Left renal cortex interstitium (tissue), 4 donors: ENCODE measurements at places on chromosomes 2 and 18.

GRCh38 chr2:127174136-127174535 lies 46.0 kb downstream of the CYP27C1 start:
- no peak for DNase-seq

- DNase-seq = no peak
Observed at GRCh38 chr2:9373047-9373446, 50.3 kb downstream of the ITGB1BP1 start.

GRCh38 chr18:57831597-57832377 lies 28.7 kb upstream of the ATP8B1 start:
- DNase-seq = no peak

DNA sequence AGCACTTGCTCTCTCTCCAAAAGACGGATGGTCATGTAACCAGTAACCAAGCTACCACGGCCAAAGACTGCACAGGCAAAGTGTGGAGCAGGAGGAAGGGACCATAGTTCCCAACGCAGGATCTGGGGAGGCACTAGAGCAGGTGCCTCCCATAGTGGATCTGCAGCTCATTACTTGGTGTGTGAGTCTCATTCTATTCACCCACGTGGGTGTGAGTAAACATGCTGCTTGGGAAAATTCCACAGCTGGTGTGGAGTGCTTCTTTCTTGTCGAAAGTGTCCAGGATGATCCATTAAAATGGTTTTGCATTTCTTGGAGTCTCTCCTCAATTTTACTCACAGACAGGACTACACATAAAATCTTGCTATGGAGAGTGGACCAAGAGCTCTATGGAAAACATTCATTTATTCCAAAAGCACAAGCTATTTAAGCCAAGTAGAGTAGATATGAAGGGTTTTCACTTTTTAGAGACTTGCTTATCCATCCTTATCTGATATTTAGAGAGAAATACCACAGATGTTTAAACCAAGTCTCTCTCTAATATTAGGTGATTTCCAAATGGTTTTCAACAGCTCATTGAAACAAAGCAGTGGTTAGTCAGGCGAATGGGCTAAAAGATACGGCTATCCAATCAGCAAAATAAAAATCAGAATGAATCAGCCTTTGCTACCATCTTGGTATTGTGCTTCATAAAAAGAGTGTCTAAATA lies 104.3 kb upstream of the CCDC195 start:
- no peak for DNase-seq

DNA sequence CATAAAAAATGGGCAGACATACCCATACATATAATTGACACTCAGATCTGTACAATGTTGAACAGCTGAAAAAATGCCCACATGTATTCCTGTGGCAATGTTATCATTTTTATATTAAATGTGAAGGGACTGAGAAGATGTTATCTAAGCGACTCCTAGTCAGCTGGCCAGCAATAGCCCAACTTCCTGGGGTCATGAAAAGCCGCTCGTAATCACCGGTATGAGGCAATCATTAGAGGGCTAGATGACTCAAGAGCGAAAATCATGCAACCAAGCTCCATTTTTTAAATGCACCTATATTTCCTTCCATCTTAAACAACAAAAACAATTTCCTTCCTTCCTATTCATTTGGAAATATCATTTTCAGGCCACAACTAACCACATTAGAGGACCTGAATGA lies 274.6 kb upstream of the CCDC68 start:
- no peak for DNase-seq

GRCh38 chr2:181902625-181903024 lies 11.1 kb downstream of the ITPRID2 start:
- no peak for DNase-seq

DNA sequence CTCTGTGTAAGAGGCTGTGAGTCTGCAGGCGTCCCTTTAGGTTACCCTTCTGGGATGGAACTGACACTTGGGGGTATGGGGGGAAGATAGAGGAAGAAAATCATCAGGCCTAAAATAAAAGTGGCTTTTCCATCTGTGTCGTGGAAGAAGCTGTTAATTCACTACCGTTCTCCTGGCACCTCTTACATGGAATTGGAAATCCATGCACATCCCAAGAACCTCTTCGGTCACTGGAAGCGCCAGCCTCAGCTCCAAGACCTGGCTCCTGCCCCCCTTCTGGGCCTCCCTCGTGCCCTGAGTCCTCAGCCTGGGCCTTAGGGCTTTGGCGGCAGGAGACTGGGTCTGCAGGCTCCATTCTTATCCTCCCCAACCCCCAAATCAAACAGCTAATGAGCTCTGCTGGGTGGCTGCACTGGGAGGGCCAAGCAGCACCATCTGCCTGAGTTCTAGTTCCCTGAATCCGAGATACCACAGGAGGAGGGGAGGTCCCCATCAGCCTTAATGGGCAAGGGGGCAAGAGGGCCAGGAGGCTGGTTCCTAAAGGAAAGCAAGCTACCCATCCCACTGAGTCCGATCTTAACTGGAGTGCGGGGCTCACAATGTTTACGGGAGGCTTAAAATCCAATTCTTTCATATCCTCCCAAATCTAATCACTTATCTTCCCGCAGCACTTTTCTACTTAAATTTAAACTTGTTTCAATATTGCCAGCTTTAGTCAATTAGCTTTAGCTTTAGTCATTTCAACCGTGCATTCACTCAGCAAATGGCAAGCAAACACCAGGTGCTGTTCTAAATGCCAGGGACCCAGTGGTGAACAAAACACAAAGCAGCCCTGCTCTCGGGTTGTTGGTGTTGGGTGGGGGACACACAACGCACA lies 52.8 kb downstream of the FAM178B start:
- no peak for DNase-seq
